B cell (primary cell): ENCODE measurements at places on chromosomes 6 and 20. TPM values are rescaled to one million over a fixed set of nuclear protein-coding genes. Genes with fewer than 3 reads are reported as not detected.

GRCh38 chr20:32386091-32386490 lies 28.0 kb downstream of the ASXL1 start:
- no peak for DNase-seq

- no peak for DNase-seq
Measured at GRCh38 chr6:81747327-81747726, 5.2 kb downstream of the TENT5A start.

- no peak for DNase-seq
Measured at GRCh38 chr20:2698186-2698817, 5.7 kb downstream of the EBF4 start.

GRCh38 chr6:170445487-170445886 lies 107.6 kb downstream of the PSMB1 start:
- no peak for DNase-seq

- no peak for DNase-seq
Measured at GRCh38 chr6:159714404-159714803, 12.9 kb upstream of the WTAP start.

The AP5S1 gene
- 12.6 and 12.8 TPM in 2 replicates for total RNA-seq

The CALHM4 gene
- not detected in 2 replicates for total RNA-seq

The MCHR2 gene
- not detected in 2 replicates for total RNA-seq
